ENCODE measurements at places on chromosomes 5 and 9. TPM values are rescaled to one million over a fixed set of nuclear protein-coding genes. Genes with fewer than 3 reads are reported as not detected.

DNA sequence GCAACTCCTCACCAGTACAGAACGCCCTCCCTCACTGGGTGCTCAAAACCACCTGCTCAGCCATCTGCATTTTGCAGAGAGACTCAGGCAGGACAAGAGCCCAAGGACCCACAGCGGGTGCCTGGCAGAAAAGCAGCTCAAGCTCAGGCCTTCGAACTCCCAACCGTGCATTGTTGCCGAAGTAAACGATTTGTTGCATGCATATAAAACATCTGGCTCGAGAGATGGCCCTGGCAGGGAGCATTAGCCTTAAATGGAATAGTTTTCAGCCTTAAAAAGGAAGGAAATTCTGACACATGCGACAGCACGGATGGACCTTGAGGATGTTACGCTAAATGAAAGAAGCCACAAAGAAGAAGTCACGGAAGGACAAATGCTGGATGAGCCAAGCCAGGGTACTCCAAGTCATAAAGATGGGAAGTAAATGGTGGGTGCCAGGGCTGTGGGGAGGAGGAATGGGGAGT, 160.4 kb upstream of the PHYKPL start:
- no peak for DNase-seq
- no peaks in the 10 kb centered on the region for H3K36me3 ChIP-seq
- H3K27ac ChIP-seq: no peak overlapping the region
- no peak overlapping the region for H3K4me3 ChIP-seq

DNA sequence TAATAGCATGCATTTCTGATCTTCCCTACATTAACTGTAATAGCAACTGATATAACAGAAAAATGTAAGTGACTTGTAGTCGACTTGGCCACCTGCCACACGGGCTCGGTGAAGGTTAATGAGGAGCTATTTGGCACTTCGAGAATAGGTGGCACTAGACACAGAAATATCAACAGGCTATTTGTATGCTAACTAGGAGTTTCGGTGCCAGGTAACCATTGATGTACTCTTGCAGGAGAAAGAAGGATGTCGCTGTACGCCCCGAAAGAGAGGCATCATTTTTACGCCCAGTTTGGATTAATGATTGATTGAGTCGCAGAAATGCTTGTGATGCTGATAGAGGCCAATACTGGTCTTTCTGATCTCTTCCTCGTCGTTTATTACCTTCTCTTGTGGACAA, 516 bp upstream of the DMRT2 start:
- no peaks in the 10 kb centered on the region for H3K36me3 ChIP-seq
- DNase-seq: no peak
- no peak overlapping the region for H3K4me3 ChIP-seq
- H3K27me3 ChIP-seq: peaks cover 40% of the 10 kb centered on the region
- H3K4me1 ChIP-seq: no peaks in the 10 kb centered on the region

GRCh38 chr5:67561151-67561932, 364.7 kb upstream of the CD180 start:
- H3K4me3 ChIP-seq: no peak overlapping the region
- H3K4me1 ChIP-seq: no peaks in the 10 kb centered on the region
- DNase-seq: no peak
- H3K27me3 ChIP-seq: no peaks in the 10 kb centered on the region
- H3K27ac ChIP-seq: no peak overlapping the region

DNA sequence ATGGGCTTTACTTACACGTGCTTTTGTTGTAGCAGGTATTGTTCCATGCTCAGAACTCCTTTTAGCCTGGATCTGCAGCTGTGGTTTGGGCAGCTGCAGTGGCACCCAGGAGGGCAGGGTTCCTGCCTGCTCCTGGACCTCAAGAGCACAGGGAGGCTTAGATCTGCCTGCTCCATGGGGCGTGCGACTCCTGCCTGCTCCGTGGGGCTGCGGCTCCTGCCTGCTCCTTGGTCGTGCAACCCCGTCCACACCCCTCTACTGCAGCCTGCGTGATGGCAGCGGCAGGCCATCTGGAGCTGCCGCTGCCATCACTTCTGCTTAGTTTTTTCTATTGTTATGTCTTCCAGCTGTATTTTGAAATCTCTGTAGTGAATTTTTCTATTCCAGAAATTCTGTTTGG, 11.7 kb upstream of the UGT3A2 start:
- no peak for DNase-seq
- H3K4me1 ChIP-seq: no peaks in the 10 kb centered on the region
- no peaks in the 10 kb centered on the region for H3K27me3 ChIP-seq
- H3K27ac ChIP-seq: no peak overlapping the region
- no peak overlapping the region for H3K4me3 ChIP-seq

- no peaks in the 10 kb centered on the region for H3K27me3 ChIP-seq
- no peak overlapping the region for H3K27ac ChIP-seq
- no peak for DNase-seq
- H3K4me3 ChIP-seq: no peak overlapping the region
- H3K36me3 ChIP-seq: no peaks in the 10 kb centered on the region
These were observed 92.6 kb downstream of the TENT4A start for GRCh38 chr5:6805841-6806240.

The ANKDD1B gene
- 1.9 TPM for total RNA-seq

The CORO2A gene
- 45.3 TPM for total RNA-seq

GRCh38 chr5:58048954-58049353, 410.9 kb downstream of the PLK2 start:
- no peak overlapping the region for H3K4me3 ChIP-seq
- H3K27ac ChIP-seq: no peak overlapping the region
- H3K36me3 ChIP-seq: no peaks in the 10 kb centered on the region
- no peaks in the 10 kb centered on the region for H3K4me1 ChIP-seq
- no peak for DNase-seq

The C9orf50 gene
- total RNA-seq: not detected

DNA sequence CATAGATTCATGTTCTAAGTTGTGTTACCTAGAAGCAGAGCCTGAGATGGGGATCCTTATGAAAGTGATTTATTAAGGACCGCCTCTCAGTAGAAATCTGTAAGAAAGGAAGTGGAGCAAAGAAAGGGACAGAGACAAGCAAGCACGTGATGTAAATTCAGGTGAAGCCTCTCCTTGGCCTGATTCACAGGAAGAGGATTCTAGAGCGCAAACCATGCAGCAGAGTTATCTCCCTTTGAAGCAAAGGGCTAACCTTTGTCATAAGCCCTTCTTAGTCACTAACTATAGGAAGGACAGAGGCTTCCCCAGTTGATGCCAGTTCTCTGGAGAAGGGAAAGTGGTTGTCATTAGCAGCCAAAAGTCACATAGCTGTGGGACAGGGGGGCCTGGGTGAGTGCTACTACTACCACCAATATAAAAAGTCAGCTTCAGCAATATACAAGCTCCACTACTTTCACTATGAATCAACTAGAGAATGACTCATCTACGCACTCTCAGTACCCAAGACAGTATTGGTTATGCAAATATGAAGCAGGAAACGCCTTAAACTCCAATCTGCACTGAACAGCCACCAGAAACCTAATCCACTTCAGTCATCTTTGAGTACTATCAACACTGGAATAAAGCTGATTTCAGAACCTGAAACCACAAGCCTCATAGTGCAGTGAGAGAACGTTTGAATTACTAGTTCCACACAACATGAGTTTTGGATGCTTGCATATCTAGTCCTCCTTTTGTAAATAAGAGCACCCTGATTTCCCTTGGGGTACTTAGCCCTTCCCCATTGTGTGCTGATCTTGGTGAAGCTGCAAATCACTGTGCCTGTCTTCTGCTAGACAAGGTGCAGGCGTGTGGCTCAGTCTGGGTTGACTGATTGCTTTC, 162.7 kb downstream of the ZNF608 start:
- no peaks in the 10 kb centered on the region for H3K27me3 ChIP-seq
- DNase-seq: no peak
- H3K27ac ChIP-seq: no peak overlapping the region
- no peaks in the 10 kb centered on the region for H3K4me1 ChIP-seq

GRCh38 chr5:171715551-171715950, 70.1 kb upstream of the SMIM23 start:
- H3K4me3 ChIP-seq: no peak overlapping the region
- no peak for DNase-seq
- H3K27ac ChIP-seq: no peak overlapping the region
- H3K27me3 ChIP-seq: no peaks in the 10 kb centered on the region
- H3K4me1 ChIP-seq: no peaks in the 10 kb centered on the region

- H3K4me1 ChIP-seq: peaks cover 6% of the 10 kb centered on the region
- no peak overlapping the region for H3K4me3 ChIP-seq
- no peaks in the 10 kb centered on the region for H3K27me3 ChIP-seq
- no peak overlapping the region for H3K27ac ChIP-seq
- no peaks in the 10 kb centered on the region for H3K36me3 ChIP-seq
- no peak for DNase-seq
These were observed 1.0 kb upstream of the RAPGEF1 start for GRCh38 chr9:131740898-131741297.

GRCh38 chr9:69627281-69627680, 44.9 kb downstream of the APBA1 start:
- H3K4me1 ChIP-seq: no peaks in the 10 kb centered on the region
- no peaks in the 10 kb centered on the region for H3K27me3 ChIP-seq
- H3K36me3 ChIP-seq: no peaks in the 10 kb centered on the region
- H3K27ac ChIP-seq: no peak overlapping the region
- H3K4me3 ChIP-seq: no peak overlapping the region

- no peak for DNase-seq
- no peaks in the 10 kb centered on the region for H3K4me1 ChIP-seq
- no peak overlapping the region for H3K27ac ChIP-seq
- H3K36me3 ChIP-seq: no peaks in the 10 kb centered on the region
- no peaks in the 10 kb centered on the region for H3K27me3 ChIP-seq
- no peak overlapping the region for H3K4me3 ChIP-seq
These were observed 7.6 kb upstream of the AK1 start for GRCh38 chr9:127884976-127885490.

The PKD2L2 gene
- total RNA-seq: 0.45 TPM

DNA sequence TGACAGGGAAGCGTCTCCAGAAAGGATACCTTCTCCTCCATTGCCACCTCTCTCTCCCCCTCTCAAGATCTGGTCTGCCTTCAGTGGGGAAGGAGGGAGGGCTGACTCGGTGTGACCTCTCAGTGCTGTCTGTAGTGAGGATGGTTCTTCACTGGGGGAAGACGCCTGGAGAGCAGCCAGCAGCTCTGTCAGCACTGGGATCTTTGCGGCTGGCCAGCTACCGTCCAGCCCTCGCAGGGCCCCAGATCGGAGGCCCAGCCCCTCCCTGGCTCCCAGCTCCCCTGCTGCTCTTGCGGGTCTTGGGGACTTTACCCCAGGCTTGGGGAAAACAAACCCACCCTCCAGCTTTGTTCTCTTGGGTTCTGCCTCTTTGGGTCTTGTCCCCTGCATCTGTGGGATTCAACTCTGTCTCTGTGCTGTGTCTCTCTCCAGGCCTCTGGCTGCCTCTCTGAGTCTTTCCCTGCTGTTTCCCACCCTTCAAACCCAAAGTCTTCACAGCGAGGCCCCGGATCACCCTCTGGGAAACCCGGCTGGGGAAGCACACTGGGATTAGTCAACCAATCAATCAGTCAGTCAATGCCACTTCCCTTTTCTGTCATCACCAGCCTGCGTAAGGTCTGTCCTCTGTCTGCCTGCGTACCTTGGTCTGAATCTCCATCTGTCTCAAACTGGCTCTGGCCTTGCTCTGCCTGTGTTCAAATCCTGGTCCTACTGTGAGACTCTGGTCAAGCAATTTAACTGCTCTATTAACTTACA, 23.0 kb downstream of the FGF18 start:
- DNase-seq: no peak
- H3K4me3 ChIP-seq: no peak overlapping the region

The NRG2 gene
- total RNA-seq: 6.6 TPM

The SPATA31A3 gene
- 0.74 TPM for total RNA-seq

DNA sequence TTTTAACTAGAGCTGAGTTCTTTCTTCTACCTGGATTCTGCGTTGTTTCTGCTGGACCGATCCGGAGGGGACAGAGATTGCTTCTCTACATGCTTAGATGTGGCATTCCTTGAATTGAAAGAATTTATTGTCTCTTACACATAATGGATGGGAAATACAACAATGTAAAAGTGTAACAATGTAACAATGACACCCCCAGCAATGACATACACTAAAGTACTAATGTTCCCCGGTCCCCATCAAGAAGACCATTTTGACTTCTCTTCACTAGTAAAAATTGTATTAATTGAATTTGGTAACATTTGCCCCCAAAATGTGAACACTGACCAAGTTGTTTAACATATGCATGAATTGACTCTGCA, 760.2 kb downstream of the TAF11L14 start:
- H3K4me1 ChIP-seq: no peaks in the 10 kb centered on the region
- no peaks in the 10 kb centered on the region for H3K27me3 ChIP-seq
- DNase-seq: no peak

GRCh38 chr5:90092734-90093133, 316.8 kb downstream of the CETN3 start:
- H3K36me3 ChIP-seq: no peaks in the 10 kb centered on the region
- H3K27ac ChIP-seq: no peak overlapping the region
- H3K4me3 ChIP-seq: no peak overlapping the region
- H3K27me3 ChIP-seq: no peaks in the 10 kb centered on the region

GRCh38 chr5:98309785-98310598, 463.5 kb upstream of the RGMB start:
- DNase-seq: no peak
- no peaks in the 10 kb centered on the region for H3K27me3 ChIP-seq
- no peak overlapping the region for H3K4me3 ChIP-seq
- no peak overlapping the region for H3K27ac ChIP-seq
- H3K36me3 ChIP-seq: no peaks in the 10 kb centered on the region

DNA sequence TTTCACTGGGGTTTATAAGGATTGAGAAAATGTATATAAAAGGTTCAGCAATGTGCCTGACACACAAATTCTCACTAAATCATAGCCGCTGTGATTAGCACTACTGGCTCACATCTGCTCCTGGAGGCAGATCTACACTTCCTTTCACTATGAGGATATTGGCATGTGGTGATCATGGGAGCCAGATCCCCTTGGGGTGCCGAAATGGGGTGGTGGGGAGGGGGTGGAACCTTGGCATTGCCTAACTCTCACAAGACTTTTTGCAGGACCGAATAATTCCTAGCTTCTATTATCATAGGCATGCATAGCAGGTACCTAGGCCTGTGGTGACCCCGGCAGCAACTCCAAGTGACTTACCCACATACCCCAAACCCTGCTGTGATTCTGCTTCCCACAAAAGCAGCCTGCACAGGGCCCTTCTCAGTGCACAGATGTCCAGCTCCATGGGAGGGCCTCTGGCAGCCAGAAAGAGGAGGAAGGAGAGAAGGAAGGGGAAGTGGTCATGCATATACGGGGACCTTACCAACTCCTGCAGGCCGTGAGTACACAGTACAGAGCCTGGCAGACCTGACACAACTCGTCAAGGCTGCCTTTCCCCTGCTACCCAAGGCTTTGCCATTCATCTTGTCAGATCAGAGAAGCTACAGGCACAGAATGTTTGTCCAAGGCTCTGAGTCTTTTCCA, 61.3 kb upstream of the IQGAP2 start:
- H3K36me3 ChIP-seq: no peaks in the 10 kb centered on the region
- H3K27ac ChIP-seq: no peak overlapping the region
- no peak overlapping the region for H3K4me3 ChIP-seq

The IDNK gene
- 8.4 TPM for total RNA-seq

The OR1N1 gene
- total RNA-seq: not detected

GRCh38 chr5:77046416-77047073, 16.3 kb downstream of the AGGF1 start:
- no peaks in the 10 kb centered on the region for H3K4me1 ChIP-seq
- no peak overlapping the region for H3K27ac ChIP-seq
- no peak for DNase-seq
- H3K4me3 ChIP-seq: no peak overlapping the region
- H3K27me3 ChIP-seq: no peaks in the 10 kb centered on the region
- no peaks in the 10 kb centered on the region for H3K36me3 ChIP-seq
